ENCODE measurements at places on chromosomes 3 and 15.

GRCh38 chr3:64919934-64920333, 232.1 kb upstream of the ADAMTS9 start:
- DNase-seq, result no peak

DNA sequence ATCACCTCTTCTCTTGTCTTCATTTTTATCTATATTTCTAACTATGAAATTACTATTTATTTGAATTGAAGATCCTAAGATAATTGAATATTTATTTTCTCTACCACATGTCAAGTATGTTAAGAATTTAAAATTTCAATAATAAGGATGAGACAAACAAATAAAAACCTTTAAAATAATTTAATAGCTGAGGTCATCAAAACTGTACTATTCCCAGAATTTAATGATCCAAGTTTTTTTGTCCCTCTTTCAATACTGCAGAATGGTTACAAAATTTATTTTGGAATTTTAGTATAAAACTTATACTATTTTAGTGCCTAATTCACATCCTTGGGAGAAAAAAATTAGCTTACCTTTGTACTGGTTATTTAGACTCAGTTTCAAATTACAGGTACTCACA, 774.9 kb downstream of the ROBO2 start:
- no peak for DNase-seq

GRCh38 chr15:66960519-66960918, 104.9 kb upstream of the SMAD3 start:
- DNase-seq, result no peak

GRCh38 chr15:68589783-68590710, 11.3 kb downstream of the CORO2B start:
- no peak for DNase-seq

GRCh38 chr15:90660195-90660998, 56.7 kb upstream of the BLM start:
- peak; percentile 67 for DNase-seq

DNA sequence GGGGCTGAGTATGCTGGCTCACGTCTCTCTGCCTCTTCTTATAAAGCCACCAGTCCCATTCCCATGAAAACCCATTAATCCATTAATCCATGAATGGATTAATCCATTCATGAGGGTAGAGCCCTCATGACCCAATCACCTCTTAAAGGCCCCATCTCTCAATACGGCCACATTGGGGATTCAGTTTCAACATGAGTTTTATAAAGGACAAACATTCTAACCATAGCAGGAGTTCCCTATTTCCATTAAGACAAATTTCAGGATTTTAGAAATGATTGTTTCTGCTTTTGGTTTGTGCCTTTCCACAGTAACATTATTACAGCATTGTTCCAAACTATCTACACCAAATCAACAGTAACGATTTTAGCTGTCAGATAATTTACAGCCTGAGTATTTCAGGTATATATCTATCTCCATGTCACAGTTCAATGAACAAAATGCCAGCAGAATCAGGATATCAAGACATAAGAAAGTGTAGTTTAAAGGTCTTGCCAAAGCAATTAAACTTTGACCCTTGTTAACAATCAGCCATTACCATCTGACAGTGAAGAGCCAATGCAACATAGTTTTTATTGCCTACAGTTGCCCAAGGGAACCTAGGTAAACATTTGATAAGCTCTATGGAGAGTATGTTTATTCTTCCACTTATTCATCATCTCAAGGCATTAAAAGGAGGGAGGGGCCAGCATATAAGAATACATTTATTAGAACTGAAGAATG, 3.8 kb downstream of the TSPAN3 start:
- no peak for DNase-seq

DNA sequence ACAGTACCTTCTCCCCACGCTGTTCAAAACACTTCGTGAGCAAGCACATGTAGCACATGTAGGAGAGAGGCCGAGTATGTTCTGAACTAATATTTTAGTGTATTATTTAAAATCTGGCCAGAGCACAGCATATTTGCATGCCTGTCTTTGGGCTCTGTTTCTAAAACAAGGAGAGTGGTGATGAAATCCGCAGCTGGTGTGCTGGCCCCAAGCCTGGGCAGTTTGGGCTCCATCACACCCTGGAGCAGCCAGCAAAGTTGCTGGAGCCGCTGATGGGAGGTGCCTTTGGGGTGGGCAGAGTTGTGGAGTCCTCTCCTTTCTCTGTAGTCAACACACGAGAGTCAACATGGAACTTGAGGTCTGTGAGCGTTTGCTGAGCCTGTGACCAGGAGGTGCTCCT, 116.6 kb downstream of the SLCO3A1 start:
- no peak for DNase-seq

DNA sequence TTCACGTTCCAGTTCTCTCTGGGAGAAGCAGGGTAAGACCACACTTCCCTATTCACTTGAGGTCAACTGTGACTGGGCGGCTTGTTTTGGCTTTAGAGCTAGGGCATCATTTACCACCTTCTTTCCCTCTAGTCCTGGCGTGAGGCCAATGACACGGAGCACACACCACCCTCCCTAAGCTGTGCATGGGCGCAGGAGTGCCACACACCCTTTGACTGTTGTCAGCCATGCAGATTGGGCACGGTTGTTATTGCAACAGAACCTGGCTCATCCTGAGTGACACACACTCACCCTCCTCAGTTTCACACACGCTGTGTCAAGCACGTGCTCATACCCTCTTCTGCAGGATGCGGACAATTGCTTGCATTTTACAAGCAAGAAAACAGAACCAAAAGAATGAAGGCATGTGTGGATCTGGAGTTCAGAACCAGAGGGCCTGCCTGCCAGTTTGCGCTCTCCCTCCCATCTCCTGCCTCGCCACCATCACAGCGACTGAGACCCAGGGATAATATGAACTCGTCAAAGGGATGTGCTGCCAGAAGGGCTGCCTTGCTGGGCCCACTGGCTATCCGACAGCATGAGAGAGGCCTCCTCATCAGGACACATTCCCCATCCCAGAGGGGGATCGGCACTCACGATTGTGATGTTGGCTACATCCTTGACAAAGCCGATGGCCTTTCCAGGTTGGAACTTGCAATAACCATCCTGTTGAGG, 17.6 kb downstream of the CTSH start:
- DNase-seq, result no peak

GRCh38 chr3:45387636-45388348, 584 bp upstream of the LARS2 start:
- no peak for DNase-seq

DNA sequence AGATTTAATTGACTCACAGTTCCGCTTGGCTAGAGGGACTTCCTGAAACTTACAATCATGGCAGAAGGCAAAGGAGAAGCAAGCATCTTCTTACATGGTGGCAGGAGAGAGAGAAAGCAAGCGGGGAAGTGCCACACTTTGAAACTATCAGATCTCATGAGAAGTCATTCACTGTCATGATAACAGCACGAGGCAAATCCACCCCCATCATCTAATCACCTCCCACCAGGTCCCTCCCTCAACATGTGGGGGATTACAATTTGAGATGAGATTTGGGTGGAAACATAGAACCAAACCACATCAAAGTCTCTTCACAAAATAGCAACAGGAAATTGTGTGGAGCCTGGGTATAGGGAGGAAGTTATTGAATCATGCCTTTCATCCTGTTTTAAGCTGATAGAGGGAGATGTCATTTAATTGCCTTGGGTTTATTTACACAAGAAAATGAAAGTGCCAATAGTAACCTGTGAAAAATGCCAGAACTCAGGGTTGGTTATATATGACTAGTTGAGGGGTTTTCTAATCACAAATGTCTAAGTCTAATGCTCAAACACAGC, 624.8 kb upstream of the LMCD1 start:
- peak; percentile 6 for DNase-seq

GRCh38 chr15:64599716-64600115, 139.3 kb downstream of the ZNF609 start:
- DNase-seq, result no peak

- DNase-seq, result no peak
These were observed 203.1 kb downstream of the EPHB1 start for GRCh38 chr3:134998158-134998557.

- DNase-seq, result no peak
These were observed 41.9 kb downstream of the TIPARP start for GRCh38 chr3:156716105-156716862.

DNA sequence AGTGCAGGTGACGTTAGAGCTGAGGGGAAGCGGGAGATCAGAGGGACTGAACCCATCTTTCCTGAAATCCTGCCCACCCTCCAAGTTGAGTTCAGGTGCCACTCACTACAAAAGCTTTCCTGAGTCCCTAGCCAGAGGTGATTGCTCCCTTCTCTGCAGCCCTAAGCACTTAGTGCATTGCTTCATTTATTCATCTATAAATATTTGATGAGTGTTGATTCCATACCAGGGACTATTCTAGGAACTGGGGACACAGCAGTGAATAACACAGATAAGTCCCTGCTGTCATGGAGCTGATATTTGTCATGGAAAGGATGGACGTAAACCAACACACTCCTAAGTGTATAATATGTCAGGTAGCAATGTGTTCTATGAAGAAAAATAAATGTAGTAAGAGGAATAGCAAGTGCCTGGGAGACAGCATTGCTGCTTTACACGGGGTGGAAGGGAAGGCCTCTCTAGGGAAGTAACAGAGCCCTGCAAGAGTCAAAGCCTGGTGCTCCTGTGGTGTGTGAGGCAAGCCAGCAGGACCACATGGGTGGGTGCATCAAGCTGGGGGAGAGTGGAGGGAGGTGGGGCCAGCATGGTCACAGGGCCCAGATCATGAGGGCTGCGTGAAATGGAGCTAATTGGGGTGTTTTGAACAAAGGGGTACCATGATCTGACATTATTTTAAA, 18.6 kb downstream of the ALPK3 start:
- no peak for DNase-seq

DNA sequence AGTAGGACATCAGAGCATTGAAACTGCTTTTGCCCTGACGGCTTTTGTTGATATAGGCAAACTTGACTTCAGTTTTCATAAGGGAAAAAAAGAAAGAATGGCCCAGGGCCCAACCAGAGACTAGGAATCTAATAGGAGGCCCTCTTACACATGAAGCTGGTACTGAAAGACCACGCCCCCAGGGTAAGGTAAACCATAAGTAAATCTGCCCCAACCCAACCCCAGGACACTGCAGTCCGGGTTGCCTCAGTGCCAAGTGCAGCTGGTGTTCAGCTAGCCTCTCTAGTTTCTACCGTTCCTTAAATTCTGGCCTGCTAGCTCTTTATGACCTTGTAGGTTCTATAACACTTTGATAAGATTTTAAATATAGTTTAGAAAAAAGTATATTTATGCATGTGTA, 136.7 kb downstream of the AQP9 start:
- DNase-seq, result no peak

- DNase-seq, result no peak
These were observed 49.3 kb upstream of the KCNAB1 start for GRCh38 chr3:156071031-156071430.

- DNase-seq, result no peak
These were observed 53.1 kb downstream of the CLDN1 start for GRCh38 chr3:190269101-190269500.

DNA sequence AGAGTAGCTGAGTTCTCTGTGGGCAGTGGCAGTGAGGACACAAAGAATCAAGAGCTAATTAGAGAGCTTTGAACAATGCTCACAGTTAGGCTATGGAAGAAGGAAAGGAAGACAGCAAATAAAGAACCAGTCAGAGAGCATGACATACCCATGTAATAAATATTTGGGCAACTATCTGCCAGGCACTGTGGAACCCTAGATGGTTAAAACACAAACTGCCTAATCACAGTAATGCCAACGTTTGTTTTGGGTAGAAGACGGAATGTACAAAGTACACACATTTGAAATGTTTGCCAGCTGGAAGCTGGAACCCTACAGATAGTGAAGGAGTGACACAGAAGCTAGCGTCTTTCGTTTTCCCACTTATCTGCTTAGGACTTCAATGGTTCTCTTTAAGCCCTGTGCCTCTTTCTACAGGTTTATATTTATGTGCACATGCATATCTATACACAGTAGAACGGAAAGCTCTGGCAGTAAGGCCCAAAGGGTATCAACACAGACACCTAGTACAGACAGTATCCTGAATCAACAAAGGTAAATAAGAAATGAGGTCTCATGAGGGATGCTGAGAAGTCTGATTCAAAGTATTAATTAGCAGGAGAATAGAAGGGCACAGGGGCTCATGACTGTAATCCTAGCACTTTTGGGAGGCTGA, 44.6 kb downstream of the ANKRD28 start:
- no peak for DNase-seq

DNA sequence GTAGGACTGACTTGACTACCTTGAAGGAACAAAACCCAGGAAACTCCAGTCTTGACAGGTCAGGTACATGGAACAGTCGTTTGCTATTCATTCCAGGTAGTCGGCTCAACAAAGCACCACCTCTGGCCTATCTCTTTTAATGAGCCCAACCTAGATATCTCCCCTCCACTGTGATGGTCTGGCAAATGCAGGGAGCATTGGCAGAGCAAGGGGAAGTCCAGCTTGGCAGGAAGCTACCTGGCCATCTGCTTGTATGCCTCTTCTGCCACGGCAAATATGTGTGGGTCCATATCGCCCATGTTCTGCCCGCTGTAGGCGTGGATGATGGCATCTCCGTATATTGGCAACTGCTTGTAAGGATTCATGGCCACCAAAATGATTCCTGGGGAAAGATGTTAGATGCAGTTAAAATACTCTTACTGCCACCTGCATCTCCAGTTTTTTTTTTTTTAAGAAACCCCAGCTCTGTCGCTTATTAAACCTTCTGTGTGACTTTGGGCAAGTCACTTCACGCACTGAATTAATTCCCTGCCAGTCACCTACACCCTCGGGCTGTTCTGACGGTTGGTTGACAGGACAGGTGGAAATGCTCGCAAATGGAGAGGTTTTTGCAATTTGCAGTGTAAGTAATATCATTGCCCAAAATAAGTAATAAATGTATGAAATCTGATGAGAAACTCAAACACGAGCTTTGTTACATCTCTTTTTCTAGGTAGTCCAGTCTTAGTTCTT, 16.8 kb downstream of the MYO5C start:
- no peak for DNase-seq

- no peak for DNase-seq
These were observed 123.0 kb downstream of the SUCLG2 start for GRCh38 chr3:67531181-67532101.

DNA sequence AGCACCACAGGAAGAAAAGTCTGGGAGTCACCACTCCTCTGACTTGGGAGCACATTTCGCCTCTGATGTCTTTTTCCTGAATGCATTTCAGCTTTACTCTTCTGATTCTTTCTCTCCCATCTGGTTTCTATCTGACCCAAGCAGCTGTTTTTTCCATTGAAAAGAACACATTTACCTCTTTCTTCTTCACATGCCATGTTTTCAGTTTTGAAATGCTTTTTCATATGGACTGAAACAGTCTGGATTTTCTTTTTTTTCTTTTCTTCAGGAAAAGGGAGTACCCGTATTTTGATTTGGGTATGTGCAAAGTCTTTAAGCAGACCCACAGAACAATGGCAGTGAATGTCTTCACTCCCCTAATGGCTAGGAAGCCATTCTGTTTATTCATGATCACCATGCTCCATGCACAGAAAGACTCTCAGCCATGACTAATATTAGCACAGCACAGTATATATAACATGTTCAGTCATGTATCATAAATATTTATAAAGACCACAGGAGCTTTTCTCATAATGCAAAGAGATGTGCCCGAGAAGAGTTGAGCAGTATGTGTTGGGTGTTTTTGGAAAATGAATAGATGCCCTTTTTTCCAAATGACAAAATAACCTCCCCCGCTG, 82.7 kb upstream of the LRIG1 start:
- no peak for DNase-seq

Measured in activated CD4-positive, alpha-beta T cell treated with anti-CD3 and anti-CD28 coated beads for 24 hours (primary cell).